ENCODE measurements at places on chromosomes 3 and 15.

- DNase-seq = no peak
Measured at GRCh38 chr3:48851407-48851806, 3.7 kb upstream of the PRKAR2A start.

- no peak for DNase-seq
Measured at GRCh38 chr3:71495708-71496472, 87.6 kb downstream of the FOXP1 start.

- DNase-seq = no peak
Measured at GRCh38 chr15:60791216-60791615, 312.3 kb upstream of the ICE2 start.

DNA sequence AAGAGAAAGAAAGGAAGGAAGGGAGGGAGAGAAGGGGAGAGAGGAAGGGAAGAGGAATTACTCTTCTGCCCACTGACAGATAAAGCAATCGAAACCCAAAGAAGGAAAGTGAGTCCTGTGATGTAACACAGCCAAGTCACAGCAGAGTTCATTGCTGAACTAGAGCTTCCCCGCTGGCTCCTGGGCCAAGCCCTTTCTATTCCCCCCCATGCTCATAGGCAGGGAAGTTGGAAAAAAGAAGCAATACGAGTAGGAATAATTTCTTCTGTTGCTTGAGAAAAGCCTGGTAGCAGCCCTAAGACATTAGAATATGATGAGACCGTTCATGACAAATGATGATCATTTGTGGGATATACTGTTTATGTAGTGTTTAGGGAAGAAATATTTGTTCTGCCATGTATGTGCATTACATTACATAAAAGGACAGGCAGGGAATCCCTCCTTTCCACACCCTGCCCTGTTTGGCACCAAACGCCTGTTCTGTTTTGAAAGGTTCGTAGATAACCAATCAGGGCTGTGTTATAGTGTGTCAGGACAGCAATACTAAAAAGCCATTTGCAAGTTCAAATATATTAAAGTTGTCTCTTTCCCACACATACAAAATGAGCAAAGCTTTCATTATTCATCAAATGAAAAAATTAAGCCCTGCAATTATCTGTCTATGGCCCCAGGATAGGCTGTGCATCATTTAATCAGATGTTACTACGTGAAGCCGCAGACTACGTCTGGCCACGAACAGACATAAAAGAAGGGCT, 111.0 kb upstream of the TRPM1 start:
- no peak for DNase-seq

DNA sequence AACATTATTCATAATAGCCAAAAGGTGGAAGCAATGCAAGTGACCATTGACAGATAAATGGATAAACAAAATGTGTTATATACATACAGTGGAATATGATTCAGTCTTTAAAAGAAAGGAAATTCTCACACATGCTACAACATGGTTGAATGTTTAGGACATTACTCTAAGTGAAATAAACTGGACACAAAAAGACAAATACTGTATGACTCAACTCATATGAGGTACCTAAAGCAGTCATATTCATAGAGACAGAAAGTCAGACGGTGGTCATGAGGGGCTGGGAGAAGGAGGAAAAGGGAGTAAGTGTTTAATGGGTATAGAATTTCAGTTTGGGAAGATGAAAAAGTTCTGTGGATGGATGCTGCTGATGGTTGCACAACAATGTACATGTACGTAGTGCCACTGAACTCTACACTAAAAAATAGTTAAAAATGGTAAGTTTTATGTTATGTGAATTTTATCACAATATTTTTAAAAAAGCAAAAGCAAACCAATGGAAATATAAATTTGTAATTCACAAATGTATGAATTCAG, 5.3 kb downstream of the TXNRD3 start:
- DNase-seq = no peak

GRCh38 chr3:185943760-185944106, 5.9 kb upstream of the TRA2B start:
- no peak for DNase-seq

GRCh38 chr15:40623361-40623760, 29.3 kb downstream of the KNL1 start:
- DNase-seq = no peak

DNA sequence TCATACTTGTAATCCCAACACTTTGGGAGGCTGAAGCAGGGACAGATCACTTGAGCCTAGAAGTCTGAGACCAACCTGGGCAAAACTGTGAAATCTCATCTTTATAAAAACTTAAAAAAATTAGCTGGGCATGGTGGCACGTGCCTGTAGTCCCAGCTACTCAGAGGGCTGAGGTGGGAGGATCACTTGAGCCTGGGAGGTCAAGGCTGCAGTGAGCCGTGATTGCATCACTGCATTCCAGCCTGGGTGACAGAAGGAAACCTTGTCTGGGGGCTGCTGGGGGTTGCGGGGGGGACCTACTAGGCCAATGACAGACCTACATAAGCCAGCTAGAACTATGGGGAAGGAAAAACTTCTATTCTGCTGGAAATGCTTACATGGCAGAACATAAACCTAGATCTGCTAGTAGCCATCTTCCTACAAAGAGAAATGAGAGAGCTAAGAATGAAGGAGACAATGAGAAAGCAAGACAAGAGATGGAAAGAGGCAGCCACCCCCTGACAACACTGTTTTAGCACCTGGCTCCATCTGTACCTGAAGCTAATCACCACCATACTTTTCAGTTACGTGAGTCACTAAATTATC, 23.9 kb downstream of the FOXP1 start:
- no peak for DNase-seq

DNA sequence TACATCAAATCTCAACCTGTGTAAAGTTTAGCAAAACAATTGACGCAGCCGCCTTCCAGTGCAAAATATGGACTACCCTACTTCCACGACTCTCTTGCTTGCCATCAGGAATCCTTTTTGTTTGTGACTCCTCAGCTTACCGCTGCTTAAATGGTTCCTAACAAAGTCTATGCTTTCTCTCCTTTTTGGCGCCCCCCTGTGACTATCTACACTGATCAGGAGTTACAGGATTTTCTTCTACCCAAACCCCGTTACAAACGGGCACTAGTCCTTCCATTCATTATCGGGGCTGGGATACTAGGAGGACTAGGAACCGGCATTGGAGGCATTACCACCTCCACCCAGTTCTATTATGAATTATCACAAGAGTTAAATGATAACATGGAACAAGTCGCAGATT, 184.0 kb downstream of the IGSF11 start:
- no peak for DNase-seq

- DNase-seq = no peak
Measured at GRCh38 chr15:61856295-61856694, 204.0 kb downstream of the VPS13C start.

- DNase-seq = no peak
Measured at GRCh38 chr15:36682101-36682500, 102.7 kb downstream of the CDIN1 start.

DNA sequence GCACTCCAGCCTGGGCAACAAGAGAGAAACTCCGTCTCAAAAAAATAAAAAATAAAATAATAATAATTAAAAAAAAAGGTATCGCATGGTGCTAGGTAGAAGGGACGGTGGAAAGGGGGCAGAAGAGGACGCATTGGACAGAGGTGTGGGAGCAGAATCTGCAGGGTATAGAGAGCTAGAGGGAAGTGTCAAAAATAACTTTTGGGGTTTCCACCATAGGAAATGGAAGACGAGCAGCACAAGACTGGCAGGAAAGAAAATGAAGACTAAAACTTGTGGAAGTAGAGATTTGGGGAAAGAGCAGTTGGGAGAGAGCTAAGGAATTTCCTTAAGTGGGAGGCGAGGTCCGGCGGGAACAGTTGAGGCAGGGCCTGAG, 585 bp upstream of the MKRN2 start:
- DNase-seq = no peak

- no peak for DNase-seq
Measured at GRCh38 chr15:66440501-66440900, 53.8 kb downstream of the MAP2K1 start.

GRCh38 chr3:110236976-110237610, 834.5 kb upstream of the NECTIN3 start:
- DNase-seq = no peak

DNA sequence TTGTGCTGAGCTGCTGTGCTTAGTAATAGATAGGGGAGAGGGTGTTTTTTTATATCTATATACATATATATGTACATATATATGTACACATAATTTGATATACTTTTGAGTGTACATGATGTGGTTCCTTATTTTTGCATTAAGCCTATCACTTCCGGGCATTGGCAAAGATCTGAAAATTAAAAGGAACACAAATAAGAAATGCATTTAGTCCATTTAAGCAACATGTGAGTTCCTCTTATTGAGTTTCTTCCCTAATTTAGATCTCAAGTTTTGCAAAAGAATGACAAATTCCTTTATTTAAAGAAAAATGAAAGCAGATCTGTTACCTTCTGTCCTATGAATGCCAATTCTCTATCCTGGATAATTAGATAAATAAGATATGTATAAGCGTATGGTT, 435.1 kb downstream of the LPP start:
- DNase-seq = no peak

DNA sequence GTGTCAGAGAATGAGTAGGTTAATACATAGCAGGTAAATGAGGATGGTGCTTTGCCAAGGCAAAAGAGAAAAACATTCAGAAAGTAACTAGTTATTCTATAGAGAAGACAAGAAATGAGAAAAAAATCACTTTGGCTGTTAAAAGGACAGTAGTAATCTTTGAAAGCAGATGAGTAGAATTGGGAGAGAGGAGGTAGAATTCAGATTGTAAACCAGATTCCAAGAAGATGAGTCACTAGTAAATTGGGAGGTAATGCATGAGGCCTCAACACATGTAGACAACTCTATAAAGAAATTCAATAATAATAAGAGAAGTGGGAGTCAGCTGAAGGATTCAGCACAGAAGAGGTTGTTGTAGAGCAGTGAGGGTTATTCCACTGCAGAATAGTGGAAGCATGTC, 81.4 kb downstream of the MBNL1 start:
- no peak for DNase-seq

DNA sequence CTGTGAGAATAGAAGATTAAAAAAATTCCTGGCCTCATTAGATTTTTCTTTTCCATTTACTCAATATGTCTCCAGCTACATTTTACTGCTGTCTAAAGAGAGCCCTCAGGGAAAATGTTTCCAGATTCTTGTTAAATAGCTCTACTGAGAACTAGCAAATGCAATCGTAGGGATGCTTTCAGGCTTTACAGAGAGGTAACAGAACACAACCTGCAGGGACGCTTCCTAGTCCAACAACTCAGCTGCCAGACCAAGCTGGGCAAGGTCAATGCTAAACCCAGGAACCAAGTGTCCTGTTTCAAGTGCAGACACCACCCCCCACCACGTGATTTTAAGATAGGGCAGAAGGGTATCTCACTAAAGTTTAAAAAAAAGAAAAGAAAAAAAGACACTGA, 25.2 kb downstream of the ARHGEF3 start:
- DNase-seq = no peak

DNA sequence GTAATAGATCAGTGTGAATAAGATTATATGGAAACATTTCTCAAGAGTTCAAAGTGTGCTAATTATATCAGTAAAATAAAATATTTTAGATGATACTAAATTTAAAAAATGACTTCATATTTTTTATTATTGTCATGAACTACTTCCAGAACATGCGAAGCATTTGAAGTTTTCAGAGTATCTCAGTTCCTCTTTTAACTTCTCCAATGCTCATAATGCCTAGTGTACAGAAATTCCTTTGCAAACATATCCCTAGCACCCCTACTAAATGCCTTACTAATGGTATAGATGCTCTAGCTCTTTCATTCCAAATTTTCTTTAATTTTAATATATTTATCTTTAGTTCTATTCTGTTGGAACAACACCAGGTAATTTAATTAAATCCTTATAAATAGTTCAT, 580.4 kb downstream of the CADM2 start:
- DNase-seq = no peak

DNA sequence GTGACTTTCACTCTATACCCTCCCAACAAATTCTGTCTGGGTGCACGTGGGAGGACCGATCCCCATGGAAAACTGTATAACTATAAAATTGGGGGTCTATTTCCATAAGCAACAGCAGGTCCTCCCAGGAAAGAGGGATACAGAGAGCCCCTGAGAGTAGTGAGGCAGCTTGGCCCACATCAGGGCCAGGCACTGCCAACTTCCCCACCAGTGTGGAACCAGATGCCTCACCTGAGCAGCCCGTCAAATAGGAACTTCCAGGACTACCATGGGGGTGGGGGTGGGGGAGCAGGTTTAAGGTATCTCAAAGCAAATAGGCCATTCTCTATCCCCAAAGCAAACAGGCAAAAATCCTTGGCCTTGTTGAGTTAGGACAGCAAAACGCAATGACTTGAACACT, 33.3 kb upstream of the DUSP7 start:
- no peak for DNase-seq

GRCh38 chr15:60553163-60553562, 74.2 kb upstream of the ICE2 start:
- DNase-seq = no peak

DNA sequence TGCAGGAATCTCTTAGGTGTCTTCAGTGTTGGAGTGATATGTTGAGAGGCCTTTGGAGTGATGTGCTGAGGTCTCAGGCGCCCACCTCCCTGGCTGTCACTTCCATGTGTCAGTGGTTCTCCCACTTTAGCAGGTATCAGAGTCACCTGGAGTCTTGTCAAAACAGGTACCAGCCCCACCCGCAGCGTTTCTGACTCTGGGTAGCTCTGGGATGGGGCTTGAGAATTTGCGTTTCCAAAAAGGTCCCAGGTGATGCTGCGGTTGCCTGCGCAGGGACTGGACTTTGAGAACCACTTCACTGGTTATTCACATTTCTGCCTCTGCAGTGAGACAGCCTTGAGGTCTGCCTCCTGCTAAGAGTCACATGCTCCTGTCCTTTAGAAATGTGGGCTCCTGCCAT, 15.5 kb downstream of the UMPS start:
- DNase-seq = no peak

DNA sequence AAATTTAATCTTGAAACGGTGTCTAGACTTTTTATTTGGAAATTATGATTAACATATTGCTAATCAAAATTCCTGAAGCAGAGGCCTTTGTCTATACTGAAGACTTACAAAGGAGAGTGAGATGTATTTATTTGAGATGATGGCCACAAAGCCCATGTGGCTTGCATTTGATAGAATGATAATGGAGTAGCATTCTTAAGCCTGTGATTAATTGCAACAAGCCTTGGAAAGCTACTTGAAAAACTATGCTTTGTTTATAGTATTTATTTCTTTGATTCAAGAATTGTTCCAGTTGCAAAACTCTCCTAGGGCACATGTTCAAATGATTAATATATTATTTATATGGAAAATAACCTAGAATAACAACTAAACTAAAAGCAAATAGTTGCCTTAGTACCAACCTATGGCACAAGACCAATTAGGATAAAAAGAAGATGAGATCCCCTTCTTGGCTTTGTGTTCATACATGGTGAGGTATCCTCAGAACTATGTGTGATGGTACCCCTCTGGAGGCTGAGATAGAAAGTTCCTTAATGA, 244.1 kb upstream of the TBL1XR1 start:
- no peak for DNase-seq

DNA sequence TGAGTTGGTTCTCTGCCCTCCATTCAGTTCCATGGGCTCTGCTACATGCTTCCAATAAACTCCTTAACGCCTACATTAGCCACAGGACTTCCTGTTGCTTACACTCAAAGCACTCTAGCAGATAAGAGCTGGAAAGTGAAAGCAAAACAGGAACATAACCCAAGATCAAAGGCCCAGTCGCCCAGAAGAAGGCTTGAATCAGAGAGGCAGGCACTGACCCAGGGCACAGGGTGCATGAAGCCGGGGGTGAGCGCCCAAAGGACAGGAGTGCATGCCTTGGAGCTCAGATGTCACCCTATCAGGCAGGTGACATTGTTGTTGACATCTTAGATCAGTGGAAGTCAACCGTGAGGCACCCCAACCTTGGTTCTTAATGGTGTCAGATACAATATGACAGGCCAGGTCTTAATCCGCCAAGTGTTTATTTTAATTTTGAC, 235.1 kb downstream of the UACA start:
- peak; percentile 57 for DNase-seq
